Central memory CD8-positive, alpha-beta T cell (primary cell): ENCODE measurements at places on chromosomes 12 and 14.

- no peak for DNase-seq
Measured at GRCh38 chr12:55757701-55758100, 14.8 kb downstream of the GDF11 start.

DNA sequence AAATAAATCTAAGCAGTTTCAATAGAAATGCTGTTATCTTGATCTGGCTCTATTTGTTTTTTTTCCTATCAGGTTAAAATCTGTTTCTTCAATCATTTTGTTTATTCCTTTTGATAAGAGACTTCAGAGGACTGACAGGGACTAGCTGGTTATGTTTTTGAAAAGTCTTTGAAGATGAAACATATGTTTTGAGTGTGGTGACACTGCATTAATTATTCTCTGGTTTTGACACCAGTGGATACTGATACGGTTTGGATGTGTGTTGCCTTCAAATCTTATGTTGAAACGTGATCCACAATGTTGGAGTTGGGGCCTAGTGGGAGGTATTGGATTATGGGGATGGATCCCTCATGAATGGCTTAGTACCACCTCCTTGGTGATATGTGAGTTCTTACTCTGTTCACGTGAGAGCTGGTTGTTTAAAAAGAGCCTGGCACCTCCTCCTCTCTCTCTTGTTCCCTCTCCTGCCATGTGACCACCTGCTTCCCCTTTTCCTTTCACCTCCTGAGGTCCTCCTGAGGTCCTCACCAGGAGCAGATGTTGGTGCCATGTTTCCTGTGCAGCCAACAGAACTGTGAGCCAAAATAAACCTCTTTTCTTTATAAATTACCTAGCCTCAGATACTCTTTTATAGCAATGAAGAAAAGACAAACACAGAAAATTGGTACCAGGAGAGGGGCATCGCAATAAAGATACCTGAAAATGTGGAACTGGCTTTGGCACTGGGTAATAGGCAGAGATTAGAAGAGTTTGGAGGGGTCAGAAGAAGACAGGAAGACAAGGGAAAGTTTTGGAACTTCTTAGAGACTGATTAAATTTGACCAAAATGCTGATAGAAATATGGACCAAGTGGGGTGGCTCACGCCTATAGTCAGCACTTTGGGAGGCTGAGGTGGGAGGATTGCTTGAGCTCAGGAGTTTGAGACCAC lies 23.0 kb downstream of the RASSF3 start:
- no peak for DNase-seq

DNA sequence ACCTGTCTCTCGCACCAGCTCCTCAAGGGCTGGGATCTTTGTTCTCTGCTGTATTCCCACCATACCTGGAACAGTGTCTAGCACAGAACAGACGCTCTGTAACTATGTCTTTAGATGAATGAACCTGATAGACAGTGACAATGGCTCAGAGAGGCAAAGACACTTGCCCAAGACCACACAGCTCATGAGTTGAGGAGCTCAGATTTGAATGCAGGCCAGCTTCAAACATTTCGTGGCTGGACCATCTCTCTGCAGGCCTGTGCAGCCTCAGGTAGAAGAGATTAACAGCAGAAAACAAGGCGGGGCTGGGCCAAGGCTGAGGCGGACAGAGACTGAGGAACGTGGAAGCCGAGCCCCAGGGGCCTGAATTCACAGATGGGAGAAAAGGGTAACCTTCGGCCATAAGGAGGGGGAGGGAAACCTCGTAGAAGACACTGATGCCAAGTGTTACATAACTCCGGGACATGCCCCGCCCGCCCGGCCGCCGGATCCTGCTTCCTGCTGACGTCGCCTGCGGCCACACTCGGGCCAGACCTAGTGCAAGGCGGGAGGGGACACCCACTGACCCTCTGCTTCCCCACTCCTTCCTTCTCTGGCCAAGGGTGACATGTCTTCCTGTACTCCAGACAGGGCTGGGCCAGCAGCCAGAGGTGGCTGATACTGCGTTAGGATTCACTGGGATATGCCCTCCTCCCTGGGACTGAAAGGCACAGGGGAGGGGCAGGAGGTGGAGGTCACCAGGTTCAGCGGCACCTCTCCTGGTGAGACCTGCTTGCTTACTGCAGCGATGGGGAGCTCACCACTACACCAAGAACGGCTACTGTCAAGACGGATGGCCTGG lies 86.8 kb downstream of the RFLNA start:
- DNase-seq: no peak

DNA sequence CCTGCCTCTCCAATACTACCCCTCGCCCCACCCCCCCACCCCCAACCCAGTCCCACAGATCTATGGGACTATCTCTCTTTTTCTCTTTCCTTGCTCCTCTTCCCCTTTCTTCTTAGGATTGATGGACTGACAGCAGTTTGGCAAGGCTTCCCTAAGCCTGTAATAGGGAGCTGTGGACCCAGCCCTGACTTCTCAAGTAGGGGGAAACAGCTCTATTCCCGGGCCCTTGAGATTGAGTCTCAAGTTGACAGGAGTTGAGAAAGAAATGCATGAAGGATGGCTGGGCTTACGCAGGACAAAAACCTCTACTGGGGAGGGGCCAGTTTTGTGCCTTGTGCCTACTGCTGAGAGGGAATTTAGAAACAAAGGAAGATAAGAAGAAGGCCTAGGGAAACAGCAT lies 60.4 kb downstream of the SMUG1 start:
- DNase-seq: no peak

DNA sequence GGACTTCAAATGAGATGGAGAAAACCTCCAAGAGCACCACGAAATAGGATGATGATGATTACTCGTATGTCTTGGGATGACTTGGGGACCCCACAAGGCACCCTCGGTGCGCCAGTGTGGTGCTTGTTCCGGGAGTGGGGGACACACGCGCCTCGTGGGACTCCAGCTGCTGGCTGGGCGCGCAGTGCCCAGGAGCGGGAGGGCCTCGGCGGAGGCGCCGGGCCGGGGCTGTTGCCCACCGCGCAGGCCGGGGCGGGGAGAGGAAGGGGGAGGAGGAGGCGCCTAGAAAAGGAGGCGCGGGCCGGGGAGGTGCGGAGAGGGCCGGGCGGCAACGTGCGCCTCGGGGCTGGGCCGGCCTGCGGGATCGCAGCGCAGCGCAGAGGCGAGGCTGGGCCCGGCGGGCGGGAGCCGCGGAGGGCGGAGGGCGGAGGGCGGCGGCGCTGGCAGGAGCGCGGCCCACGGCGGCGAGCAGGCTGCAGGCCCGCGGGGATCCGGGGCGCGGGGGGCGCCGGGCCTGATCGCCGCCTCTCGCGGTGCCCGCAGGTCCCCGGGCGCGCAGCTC lies at the start of gene RFLNA:
Gene RFLNA, plus strand, starts transcription at position 314 of the 562 bp plus-strand sequence. CDS start 337 bp downstream, outside the sequence.
- DNase-seq: no peak
